ENCODE measurements at places on chromosomes 2 and 18. TPM values are rescaled to one million over a fixed set of nuclear protein-coding genes. Genes with fewer than 3 reads are reported as not detected.

The EVX2 gene
- total RNA-seq, result not detected

The PROC gene
- 0.64 TPM for total RNA-seq

The ABCG8 gene
- total RNA-seq, result not detected

The C1GALT1C1L gene
- total RNA-seq, result 2.4 TPM

The ATL2 gene
- total RNA-seq, result 30.8 TPM

The CABLES1 gene
- 9.0 TPM for total RNA-seq

The DHRS9 gene
- not detected for total RNA-seq

The KCNF1 gene
- 0.07 TPM for total RNA-seq

The ZNF804A gene
- total RNA-seq, result 1.1 TPM

The TFCP2L1 gene
- 0.12 TPM for total RNA-seq

The ZNF512 gene
- total RNA-seq, result 23.3 TPM

The WNT6 gene
- total RNA-seq, result 0.39 TPM

The MSH2 gene
- 44.6 TPM for total RNA-seq

The IL36A gene
- not detected for total RNA-seq

The FEV gene
- total RNA-seq, result not detected

The LIMS4 gene
- total RNA-seq, result 0.94 TPM

The DPP4 gene
- 17.5 TPM for total RNA-seq

The CD207 gene
- total RNA-seq, result not detected

GRCh38 chr2:102515851-102516250, 42.8 kb downstream of the SLC9A4 start:
- no peak for DNase-seq

- DNase-seq, result no peak
These were observed 141.3 kb downstream of the MEIS1 start for GRCh38 chr2:66576311-66576560.

DNA sequence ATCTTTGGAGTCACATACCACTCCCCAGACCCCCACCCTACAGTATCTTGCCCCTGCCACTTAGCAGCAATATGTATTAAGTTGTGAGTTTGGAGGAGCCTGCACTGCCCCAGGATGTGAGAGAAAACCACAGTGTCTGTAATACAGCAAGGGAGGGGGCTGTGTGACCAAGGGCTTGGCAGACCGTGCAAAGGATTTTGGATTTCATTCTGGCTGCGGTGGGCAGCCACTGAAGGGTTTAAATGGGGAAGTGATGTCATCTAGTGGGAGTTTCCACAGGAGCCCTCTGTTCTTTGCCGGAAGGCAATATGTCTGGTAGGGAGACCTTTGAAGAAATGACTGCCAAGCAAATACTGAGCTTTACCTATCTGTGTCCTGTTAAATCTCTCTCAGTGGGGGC, 202.4 kb downstream of the FHOD3 start:
- DNase-seq, result peak; percentile 67

- peak; percentile 96 for DNase-seq
These were observed at the start of gene PLEKHA3 for GRCh38 chr2:178480227-178481181. Gene PLEKHA3 (plus strand): TSS chr2:178480457. CDS start chr2:178480870, 413 bp downstream.

- DNase-seq, result no peak
These were observed 52.3 kb downstream of the TDRD15 start for GRCh38 chr2:21175895-21176646.

DNA sequence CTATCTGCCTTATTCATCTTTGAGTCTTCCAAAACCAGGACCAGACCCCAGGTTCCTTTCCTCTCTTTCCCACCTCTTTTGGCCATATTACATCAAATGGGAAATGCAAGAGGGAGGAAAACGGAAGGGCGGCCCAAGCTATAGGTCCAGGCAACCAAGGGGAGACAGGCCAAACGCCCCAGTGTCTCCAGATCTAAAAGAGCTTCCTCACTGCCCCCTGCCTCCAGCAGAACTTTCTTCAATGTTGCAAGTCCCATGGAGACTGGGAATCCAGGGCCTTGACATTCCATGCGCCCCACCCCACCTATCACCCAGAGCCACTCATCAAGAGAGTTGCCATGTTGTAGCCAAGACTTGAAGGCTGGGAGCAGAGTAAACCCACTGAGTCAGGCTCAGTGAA, 15.4 kb downstream of the TNS1 start:
- no peak for DNase-seq

- DNase-seq, result no peak
These were observed 44.6 kb upstream of the RAPH1 start for GRCh38 chr2:203579730-203580129.

- no peak for DNase-seq
These were observed 95.3 kb downstream of the CDH7 start for GRCh38 chr18:65846107-65846506.

GRCh38 chr2:47779426-47779790, 3.5 kb upstream of the MSH6 start:
- no peak for DNase-seq

- DNase-seq, result no peak
These were observed 97.4 kb upstream of the LRATD1 start for GRCh38 chr2:14535156-14535555.

DNA sequence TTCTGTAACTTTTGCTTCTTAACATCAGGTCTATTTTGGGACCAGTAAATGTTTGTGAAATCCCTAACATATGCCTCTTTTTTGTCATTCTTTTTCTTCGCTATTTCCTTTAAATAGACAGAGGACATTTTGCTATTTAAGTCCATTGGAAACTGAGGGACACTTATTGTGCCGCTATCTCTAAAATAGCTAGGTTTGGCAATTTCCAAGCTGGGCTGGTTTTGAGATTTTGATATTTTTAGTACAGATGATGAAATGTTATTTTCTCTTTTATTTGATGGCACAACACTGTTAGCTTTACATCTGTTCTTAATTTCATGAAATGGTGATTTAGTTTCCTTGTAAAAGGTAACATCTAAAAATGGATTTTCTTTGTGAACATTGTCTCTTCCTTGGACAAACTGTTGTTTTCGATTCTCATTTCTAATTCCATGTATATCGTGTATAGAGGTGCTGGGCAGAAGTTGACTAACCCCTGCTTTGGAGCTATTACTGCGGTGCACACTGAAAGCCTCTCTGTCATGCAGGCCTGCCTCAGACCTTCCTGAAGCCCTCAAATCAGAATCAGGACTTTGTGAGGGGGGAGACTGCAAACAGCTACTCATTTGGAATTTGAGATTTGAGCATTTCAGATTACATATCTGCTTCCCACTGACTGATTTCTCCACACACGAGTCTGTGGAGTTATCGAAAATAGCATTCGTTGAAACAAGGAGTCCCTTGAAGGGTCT, 594 bp downstream of the RAD51AP2 start:
- no peak for DNase-seq

GRCh38 chr2:233822781-233823730, 31.3 kb downstream of the HJURP start:
- no peak for DNase-seq

DNA sequence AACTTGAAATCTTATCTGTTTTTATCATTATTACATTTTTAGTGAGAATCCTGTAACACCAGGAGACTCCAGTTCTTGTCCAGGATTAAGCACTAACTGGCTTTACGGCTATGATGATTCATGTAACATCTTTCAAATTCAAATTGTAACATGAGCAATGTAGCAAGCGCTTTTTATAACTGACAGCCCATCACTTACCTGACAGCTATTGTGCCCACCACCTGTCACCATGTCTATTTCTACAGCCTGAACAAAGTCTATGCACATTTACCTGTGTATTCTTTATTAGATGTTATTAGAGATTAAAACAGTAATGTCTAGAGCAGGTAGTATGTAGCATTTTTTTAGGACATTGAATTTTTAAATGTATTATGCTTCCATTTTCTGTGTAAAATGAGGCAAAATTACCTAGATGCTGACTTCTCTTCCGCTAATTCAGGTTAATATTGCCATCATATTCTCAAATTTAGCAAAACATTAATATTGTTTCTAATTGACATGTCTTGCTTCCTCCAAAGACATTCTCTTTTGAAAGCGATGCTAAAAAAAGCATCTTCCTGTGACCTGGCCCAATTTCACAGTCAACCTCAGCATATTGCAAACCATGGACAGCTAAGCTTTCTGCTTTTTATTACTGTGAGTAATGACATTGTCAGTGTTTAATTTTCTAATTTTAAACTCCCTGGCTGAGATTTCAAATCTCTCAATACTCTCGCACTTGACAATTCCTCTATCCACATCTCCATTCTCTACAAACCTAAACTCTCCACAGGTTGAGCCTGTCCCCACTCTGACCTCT, 37.8 kb downstream of the RIT2 start:
- DNase-seq, result no peak

GRCh38 chr2:80073134-80073561, 231.4 kb downstream of the LRRTM1 start:
- DNase-seq, result peak; percentile 43

GRCh38 chr2:196487417-196487816, 152.1 kb upstream of the CCDC150 start:
- DNase-seq, result no peak

DNA sequence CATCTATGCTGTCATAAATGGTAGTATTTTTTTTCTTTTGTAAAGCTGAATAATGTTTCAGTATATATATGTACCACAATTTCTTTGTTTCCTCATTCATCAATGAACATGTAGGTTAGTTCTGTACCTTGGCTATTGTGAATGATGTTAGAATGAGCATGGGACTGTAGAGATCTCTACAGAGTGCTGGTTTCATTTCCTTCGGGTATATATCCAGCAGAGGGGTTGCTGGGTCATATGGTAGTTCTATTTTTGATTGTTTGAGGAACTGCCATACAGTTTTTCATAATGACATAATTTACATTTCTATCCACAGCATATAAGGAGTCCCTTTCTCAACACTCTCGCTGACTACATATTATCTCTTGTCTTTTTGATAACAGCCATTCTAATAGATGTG, 243.5 kb downstream of the CDH7 start:
- no peak for DNase-seq

DNA sequence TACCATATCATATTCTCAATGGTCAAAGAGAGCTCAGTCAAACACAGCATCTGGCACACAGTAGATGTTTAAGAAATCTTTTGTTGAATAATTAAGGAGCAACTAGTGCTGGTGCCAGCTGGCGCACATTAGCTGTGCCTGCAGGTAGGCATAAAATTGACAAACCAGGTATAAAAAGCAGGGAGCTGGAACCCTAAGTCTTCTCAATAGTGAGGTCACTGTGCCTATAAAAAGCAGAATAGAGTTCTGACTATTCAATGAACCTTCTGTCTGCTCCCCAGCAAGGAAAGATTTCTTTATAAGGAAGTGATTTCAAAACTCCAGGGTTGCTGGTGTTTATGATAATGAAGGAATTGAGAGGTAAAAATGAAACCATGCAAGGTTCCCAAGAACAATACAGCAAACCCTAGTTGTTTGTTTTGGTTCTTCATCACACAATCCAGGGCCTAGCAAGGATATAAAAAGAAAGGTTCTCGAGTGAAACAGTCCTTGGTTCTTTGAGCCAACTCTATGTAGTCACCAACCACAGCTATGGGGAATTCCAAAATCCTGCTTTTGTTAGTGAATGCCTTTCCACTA, 76.1 kb downstream of the THADA start:
- peak; percentile 93 for DNase-seq

DNA sequence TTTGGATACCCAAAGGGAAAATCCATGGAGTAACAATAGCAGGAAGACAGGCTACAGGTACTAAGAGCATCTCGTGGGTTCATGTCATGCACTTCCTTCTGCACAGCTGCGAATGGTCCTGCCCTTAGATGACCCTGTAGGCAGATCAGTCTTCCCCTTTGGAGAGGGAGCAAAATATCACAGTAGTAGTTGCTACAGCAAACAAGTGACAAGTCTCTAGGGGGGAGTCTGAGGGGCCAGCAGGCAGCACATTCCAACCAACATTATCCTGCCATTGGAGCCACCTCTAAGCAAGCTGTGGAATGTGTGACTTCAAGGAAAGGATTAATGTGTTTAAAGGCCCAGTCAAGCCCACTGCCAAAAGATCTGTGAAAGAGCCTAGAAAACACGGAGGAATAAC, 273.2 kb upstream of the PARD3B start:
- no peak for DNase-seq

DNA sequence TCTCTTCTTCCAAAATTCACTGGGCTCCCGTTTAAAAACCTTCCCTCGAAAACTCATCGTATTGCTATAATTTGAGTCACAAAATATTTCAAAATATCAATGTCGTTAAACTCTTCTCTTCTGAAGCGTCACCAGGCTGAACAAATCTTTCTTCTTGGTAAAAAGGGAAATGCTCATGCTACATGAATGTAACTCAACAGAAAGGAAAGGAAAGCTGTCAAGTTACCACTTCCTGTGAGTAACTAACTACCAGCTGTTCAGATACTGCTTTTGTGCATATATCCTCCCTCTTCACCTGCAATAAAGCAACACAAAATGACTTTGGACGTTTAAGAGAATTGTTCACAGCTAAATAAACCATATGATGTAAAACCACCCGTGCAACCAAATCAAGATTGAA, 95.4 kb downstream of the DOCK10 start:
- DNase-seq, result peak; percentile 69

GRCh38 chr2:30356071-30356470, 91.0 kb upstream of the LCLAT1 start:
- DNase-seq, result no peak

DNA sequence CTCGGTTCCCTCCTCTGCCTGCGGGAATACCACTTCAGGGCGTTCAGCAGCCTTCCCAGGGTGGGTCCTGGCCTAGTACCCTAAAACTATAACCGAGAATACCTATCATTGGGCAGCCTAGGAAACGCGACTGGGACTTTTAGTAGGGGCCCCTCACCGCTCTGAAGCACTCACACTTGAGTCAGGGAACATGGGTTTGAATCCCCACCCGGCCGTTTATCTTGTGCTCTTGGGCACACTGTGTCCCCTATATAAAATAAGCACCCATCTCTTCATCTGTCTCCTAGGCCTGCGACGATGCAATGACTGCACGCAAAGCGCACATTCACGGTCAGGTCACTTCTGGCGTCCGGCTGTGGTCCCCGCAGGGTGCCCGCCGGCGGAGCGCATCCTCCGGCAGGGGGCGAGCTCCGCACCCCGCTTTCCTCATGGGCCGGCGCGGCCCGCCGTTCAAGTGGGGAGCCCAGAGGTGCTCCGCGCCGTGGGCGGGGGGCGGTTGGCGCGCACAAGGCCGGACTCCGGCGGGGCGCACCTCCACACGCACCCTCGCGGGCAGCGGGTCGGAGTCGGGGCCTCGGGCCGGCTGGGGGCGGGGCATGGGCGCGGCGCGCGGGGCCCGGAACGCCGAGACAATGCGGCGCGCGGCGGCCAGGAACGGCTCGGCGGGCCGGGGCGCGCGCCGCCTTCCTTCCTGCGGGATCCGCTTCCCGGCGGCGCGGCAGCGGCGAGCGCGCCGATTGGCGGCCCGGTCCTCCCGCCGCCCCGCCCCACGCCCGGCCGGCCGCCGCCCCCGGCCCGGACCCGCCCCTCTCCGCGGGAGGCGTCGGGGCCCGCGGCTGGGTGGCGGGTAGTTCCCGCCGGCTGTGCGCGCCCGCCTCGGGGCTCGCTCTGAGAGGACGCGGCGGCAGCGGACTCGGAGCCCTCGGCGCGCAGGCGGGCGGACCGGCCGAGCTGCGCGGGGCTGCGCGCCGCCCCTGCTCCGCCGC, at the start of gene ASAP2:
Gene ASAP2 (plus strand): TSS at position 850 of the 986 bp plus-strand sequence. CDS start 293 bp downstream, outside the sequence.
- DNase-seq, result peak; percentile 67

- no peak for DNase-seq
These were observed 192.8 kb downstream of the AGPS start for GRCh38 chr2:177585234-177585863.

All from M059J (cell line).